Bronchial epithelial cell (primary cell): ENCODE measurements at places on chromosomes 6 and 20. TPM values are rescaled to one million over a fixed set of nuclear protein-coding genes. Genes with fewer than 3 reads are reported as not detected.

GRCh38 chr20:507006-507758, 36.4 kb downstream of the CSNK2A1 start:
- no peak for DNase-seq

- no peak for DNase-seq
Measured at GRCh38 chr6:38021029-38021428, 201.5 kb downstream of the ZFAND3 start.

DNA sequence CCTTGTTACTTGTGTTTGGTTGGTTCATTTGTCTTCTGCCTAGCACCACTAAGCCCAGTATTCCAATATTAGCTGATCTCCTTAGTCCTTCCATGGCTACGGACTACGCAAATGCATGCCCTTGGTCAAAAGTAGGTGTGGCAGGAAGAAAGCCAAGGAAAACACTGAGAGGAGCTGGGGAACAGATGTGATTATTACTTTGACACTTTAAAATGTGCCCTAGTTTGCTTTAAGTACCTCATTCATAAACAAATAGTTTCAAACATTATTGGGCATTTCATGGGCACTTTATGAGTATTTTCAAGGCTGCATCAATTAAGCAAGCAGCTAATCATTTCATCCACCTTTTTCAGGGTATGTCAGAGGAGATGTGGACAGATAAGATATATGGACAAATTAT, 60.1 kb upstream of the HDDC2 start:
- no peak for DNase-seq

DNA sequence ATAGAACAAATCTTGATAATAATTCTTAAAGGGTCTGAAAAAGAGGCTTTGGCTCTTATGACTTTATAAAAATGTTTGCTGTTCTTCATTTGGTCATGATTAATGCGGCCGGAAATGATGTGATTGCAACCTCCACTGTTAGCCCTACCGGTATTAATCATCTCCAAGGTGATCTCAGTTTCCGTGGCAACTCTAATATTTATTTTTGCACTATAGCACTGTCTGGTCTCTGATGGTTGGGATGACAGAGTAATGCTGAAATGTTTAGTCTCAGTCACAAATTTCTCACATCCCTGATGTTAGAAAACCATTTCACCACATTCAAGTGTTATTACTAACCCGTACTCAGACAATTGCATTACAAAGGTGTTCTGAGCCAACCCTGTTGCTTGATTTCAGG, 87.4 kb downstream of the TMEM200A start:
- DNase-seq, result peak; percentile 59

DNA sequence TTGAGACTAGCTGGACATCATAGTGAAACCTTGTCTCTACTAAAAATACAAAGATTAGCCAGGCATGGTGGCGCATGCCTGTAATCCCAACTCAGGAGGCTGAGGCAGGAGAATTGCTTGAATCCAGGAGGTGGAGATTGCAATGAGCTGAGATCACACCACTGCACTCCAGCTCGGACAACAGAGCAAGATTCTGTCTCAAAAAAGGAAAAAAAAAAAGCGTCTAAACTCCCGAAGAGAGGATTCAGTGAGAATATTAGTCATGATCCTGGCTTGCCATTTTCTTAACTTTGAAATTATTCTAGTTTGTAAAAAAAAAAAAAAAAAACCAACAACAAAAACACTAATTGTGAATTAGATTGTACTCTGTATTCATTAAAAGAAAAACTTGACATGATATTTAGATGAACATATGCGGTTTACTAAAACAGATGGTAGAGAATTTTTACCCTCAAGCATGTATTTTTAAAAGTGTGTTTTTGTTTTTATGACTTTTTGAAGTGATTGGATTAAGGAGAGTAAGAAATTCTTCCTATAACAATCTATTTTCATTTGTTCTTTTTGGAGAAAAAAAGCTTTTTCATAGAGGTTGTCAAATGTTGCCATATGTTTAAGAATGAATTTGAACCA, 80.7 kb downstream of the UST start:
- no peak for DNase-seq

- DNase-seq, result no peak
Measured at GRCh38 chr6:85172705-85173104, 277.2 kb upstream of the NT5E start.

DNA sequence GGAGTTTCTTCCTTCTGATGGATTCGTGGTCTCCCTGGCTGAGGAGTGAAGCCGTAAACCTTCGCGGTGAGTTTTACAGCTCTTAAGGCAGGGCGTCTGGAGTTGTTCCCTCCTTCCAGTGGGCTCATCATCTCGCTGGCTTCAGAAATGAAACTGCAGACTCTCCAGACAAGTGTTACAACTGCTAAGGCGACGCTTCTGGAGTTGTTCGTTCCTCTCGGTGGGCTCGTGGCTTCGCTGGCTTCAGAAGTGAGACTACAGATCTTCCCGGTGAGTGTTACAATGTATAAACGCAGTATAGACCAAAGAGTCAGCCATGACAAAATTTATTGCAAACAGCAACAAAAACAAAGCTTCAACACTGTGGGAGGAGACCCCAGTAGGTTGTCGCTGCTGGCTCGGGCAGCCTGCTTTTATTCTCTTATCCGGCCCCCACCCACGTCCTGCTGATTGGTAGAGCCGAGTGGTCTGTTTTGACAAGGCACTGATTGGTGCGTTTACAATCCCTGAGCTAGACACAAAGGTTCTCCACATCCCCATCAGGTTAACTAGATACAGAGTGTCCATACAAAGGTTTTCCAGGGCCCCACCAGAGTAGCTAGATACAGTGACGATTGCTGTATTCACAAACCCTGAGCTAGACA, 113.2 kb downstream of the GPX5 start:
- no peak for DNase-seq

GRCh38 chr20:59328071-59328470, 27.7 kb downstream of the EDN3 start:
- no peak for DNase-seq

GRCh38 chr6:13303668-13304017, 24.7 kb downstream of the TBC1D7 start:
- peak; percentile 58 for DNase-seq

DNA sequence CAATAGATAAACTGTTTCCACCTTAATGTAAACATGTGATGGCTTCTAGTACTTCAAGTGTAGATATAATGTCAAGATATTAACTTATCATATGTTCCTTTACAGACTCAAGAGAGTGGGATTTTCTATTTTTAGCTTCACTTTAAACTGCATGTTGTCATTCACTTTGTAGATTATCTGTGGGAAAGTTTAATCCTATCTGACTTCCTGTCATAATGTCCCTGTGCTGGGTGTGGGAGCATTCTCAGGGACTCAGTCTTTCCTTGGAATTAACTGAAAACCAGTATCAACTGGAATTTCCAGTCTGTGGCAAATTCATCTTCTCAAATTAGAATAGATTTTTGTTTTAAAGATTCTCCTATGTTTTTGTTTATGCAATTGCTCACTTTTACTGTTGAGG, 226.1 kb upstream of the FERMT1 start:
- DNase-seq, result no peak

DNA sequence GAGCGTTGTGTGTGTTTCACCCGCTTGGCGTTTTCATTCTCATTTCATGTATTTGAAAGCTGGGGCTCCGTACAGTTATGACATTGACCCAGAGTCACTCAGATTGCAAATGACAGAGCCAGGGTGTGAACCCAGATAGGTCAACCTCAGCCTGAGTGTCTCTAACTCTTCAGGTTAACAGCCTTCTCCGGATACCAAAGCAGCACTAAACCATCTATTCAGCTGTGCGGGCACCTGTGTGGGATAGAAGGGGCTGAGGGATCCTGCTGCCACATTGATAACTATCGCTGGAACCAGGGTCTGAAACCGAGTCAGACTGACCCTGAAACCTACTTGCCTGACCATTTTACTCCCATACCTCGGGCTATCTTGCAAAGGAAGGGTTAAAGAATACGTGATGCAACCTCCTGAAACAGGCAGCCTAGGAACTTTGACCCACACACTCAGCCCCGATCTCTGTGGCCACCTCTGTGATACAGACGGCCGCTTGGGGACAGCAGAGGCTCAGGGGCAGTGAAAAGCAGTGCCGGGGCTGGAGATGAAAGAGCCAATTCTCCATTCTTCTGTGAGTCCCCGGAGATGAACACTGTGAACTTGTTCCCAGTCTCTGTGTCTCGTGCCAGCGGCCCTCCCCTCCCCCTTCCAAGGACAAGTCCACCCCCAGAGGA, 233.5 kb upstream of the QKI start:
- peak; percentile 14 for DNase-seq

The MUC22 gene
- total RNA-seq, result under 0.01 TPM in 1 of 2 replicates, not detected in the other

The CPNE5 gene
- total RNA-seq, result not detected in 2 replicates

The ALDH5A1 gene
- 0.53 and 1.9 TPM in 2 replicates for total RNA-seq

The RIPOR3 gene
- under 0.01 and 0.53 TPM in 2 replicates for total RNA-seq

The C6orf58 gene
- not detected in 2 replicates for total RNA-seq
